ENCODE measurements at places on chromosomes 12 and 14.

GRCh38 chr14:71441126-71441525, 491.1 kb upstream of the RGS6 start:
- no peak for DNase-seq

DNA sequence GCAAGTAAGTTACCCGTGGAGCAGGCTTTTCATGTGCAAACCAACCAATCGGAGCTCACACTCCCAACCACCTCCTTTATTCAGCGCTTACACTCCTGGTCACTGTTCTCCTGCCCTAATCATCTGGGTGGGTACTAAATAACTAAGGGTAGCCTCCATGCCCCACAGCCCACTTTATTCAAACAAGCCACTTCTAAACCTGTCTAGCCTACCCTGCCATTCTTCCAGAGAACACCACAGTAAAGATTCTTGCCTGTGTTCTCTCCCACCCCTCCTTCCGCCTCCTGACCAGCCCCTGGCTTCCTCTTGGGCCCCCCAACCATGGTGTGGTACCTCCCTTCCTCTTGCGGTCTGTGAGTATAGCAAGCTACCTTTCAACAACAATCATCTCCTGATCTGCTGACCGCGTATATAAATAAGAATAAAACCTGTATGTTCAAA, 581.9 kb downstream of the VRK1 start:
- peak; percentile 26 for DNase-seq

DNA sequence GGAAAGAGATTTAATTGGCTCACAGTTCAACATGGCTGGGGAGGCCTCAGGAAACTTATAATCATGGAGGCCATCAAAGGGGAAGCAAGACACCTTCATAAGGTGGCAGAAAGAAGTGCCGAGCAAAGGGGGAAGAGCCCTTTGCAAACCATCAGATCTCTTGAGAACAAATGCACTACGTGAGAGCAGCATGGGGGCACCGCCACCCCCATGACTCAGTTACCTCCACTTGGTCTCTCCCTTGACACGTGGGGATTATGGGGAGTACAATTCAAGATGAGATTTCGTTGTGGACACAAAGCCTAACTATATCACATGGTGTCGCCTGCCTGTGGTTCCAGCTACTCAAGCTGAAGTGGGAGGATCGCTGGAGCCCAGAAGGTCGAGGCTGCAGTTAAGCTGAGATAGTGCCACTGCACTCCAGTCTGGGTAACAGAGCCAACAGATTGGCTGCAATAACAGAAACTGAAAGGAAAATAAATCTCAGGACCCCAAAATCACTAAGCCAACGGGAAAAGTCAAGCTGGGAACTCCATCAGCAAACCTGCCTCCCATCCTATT, 10.0 kb upstream of the CDCA4 start:
- DNase-seq, result no peak

DNA sequence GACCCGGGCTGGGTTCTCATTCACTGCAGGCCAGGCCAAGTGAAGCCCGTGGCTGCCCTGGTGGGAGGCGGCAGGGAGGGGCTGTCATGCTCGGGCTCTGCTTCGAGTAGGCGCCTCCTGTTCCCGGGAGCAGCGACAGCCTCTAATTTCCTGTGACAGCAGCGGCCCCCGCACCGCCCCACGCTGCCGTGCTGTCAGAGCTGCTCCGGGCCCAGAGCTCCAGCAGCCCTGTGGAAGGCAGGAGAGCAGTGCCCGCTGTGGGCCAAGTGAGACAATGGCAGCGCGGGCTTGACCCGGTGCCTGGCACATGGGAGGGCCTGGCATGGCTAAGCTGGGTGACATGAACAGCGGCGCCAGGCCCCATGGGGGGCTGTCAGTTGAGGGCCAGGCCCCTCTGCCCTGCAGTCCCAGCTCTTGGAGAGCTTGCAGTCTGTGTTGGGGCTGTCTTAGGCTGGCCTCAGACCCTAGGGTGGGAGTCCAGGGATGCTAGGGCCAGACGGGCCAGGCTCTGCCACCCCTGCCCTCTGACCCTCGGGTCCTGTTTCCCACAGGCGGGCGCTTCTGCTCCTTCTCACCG, 5.1 kb downstream of the TRMT61A start:
- DNase-seq, result no peak

- DNase-seq, result no peak
Observed at GRCh38 chr14:41957459-41957858, 350.8 kb downstream of the LRFN5 start.

GRCh38 chr14:51782435-51782834, 78.0 kb upstream of the GNG2 start:
- DNase-seq, result no peak

DNA sequence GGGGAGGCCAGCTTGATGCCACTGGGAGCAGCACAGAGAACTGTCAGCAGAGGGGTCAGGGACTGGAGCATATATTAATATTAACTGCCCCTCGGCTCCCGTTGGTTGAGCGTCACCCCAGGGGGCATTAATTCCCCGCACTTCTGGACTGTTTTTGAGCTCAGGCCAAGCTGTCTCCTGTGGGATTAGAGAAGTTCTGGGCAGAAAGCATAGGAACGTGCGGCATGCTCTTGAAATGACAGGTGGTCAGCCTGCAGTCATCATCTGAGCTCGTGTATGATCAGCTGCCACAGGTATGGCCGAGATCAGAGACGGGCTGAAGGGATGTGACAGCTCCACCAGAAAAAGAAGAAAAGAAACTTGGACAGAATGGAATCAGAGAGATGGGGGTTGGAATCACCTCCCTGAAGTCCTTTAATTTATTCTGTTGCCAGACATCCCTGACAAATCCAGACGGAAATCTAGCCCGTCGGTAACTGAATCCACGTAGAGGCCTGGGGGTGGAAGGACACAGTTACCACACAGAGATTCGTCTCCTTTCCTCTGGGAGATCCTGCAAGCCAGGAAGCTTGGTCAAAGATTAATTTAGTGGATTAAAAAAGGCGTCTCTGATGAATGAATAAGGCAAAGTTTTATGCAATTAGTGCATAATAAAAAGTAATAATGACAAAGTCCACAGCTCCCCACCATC, 23.6 kb downstream of the NR1H4 start:
- DNase-seq, result no peak

GRCh38 chr12:52243259-52243855, 10.3 kb downstream of the KRT7 start:
- no peak for DNase-seq

GRCh38 chr12:89370421-89370831, 18.1 kb upstream of the DUSP6 start:
- DNase-seq, result no peak

GRCh38 chr12:19849208-19849607, 409.9 kb downstream of the AEBP2 start:
- no peak for DNase-seq

- DNase-seq, result no peak
Observed at GRCh38 chr14:103762036-103762435, 46.4 kb downstream of the ZFYVE21 start.

GRCh38 chr12:13959131-13959723, 22.2 kb downstream of the GRIN2B start:
- no peak for DNase-seq

DNA sequence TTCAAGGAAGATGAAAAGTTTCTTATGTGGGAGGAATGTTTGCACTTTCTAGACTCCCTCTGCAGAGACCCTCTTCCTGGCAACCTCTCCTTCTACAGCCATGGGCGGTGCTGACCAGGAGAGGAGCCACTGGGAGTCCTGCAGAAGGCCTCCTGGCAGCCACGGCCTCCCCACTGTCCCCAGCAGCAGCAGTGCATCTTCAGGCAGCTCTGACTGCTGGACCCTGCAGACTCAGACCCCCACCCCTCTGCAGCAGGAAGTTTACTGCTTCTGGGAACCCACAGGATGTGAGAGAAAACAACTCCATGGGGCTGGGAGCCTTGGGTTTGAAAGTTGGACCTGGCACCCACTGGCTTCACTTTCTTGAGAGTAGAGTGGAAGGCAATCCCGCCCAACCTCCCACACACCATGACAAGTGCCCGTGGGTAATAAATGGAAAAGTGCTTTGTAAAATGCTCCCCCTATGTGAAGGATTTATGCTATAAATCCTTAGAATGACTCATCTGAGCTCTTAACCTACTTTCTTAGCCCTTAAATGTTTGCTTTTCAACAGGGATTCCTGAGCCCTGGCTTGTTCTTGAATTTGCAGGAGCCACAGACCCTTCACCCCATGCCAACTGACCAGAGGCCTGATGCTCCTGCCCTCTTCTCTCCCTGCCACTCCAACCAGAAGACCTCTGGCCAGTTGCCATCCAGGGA, 37.5 kb upstream of the DDX11 start:
- DNase-seq, result no peak

DNA sequence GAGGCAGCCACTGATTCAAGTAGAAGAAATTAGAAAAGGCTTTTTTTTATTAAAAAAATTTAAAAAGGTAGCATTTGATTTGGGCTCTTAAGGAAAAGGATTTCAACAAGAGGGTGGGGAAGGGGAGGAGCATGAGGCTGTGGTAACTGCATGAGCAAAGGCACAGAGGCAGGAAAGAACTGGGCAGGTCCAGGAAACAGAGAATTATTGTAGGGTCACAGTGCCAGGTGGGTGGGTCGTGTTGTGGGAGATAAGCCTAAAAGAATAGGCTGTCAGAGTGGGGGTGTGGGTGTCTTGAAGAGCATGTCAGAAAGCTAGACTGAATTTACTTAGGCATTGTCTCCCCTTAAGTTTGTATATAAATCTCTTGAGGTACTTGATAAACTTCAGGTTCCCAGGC, 7.8 kb downstream of the LIMA1 start:
- no peak for DNase-seq

DNA sequence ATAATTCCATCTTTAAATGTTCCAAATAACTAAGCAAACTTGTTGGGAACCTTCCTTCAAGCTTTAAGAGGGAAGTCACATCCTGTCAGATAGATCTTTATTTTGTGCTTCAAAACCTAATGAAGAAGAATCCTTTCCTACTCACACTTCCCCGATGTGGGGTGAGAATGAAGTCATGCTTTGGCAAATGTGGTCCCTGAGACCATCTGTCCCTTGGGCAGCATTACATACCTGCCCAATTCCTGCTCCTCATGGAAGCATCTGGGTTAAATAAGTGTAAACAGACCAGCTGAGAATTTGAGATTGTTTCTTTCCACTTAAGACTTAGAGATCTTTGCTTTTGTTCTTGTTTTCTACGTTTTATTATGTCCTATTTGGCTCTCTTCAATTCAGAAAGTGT, 606.0 kb upstream of the TMEM132C start:
- DNase-seq, result no peak

DNA sequence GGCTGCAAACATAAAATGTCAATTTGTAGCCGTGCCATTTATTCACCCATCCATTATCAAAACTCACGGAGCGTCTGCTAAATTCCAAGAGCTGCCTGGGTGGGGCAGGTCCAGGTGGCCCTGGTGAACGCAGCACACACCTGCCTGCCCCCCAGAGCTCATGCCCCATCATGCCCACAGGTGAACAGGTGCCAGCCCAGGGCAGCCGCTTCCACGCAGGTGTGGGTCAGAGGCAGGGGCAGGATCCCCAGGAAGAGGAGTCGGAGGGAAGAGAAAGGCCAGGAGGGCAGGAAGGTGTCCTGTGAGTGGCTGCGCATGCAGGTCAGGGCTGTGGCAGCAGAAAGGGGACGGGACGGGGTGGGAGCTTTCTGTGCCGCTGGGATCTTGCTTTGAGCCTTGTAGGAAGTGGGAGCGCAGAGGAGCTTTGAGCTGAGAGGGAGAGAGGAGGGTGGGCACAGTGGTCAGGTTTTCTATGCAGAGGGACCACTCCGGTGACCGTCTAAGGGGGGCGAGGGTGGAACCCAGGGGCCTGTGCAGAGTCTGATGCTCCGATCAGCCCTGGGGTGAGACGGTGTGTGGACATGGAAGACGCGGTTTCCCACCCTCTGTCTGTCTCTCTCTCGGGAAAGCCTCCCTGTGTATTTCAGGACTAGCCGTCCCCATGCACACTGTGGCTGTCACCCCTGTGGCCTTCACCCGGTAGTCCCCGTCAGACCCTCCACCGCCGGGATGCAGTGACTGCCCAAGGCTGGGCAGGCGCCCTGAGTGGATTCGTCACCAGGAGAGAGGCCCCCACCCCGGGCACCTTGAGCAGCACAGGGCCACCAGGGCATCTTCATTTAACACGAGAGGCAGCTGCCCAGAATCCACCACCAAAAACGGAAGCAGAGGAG, 26.7 kb downstream of the GALNT9 start:
- DNase-seq, result no peak

DNA sequence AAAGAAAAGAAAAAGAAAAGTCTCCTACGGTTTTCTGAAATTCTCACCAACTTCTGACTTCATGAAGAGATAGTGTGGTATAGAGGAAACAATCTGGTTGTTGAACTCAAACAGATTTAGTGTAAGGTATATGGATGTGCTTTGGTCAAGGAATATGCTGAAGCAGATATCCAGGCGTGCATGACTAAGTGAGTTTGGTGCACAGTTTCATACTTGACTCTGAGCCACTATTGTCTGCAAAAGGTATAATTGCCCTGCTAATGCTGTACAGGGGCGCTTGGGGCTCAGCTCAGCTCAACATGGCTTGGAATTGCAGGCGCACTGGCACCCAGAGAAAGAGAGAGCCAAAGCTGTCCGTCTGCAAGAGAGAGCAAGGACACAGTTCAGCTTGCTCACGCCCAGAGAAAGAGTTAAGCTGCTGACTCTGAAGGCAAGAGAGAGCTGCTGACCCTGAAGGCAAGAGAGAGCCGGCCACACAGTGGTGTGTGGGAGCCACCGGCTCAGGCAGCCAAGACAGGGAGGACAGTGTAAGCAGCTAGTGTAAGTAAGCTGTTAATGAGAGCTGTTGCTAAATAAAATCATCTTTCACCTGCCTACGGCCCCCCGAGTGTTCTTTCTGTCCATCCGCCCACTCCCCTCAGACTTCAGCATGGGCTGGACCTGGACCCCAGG, 66.4 kb upstream of the SLC38A4 start:
- DNase-seq, result no peak

DNA sequence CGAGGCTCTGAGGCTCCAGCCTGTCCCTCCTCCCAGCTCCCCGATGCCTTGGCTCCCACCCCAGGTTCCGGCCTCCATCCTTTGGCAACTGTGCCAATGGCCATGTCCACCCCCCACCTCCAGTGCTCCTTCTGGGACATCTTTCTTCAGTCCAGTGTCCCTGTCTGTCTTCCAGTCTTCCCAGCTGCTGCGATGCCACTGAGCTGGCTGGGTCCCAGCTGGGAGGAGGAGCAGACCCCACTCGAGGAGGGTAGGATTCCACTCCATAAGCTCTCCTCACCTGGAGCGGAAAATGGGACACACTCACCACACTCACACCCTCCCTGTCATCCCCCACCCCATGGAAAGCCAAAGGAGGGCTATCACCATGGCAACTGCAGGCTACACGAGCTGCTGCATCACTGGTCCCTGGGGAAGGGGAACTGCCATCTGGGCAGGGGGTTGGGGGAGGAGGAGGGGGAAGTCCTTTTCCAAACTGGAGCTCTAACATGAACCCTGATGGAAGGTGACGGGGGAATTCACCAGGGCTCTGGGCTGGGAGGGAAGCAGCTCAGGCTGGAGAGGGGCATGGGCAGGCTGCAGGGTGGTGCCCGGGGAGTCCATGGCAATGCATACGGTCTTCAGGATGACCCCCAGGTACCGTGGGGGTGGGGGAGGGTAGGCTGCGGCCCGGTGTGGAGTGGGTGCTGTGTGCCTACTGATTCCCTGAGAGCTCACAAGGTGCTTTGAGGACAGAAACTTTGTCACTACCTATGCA, 94.3 kb downstream of the LRRC74A start:
- no peak for DNase-seq

GRCh38 chr12:9760699-9761418, at the start of gene CD69:
CD69 (minus strand) TSS chr12:9760901; CDS start chr12:9760820, 81 bp downstream.
- DNase-seq, result peak; percentile 93
